CD4-positive, alpha-beta T cell treated with Interleukin-10 for 1 hour (primary cell): ENCODE measurements at places on chromosomes 16 and 17.

DNA sequence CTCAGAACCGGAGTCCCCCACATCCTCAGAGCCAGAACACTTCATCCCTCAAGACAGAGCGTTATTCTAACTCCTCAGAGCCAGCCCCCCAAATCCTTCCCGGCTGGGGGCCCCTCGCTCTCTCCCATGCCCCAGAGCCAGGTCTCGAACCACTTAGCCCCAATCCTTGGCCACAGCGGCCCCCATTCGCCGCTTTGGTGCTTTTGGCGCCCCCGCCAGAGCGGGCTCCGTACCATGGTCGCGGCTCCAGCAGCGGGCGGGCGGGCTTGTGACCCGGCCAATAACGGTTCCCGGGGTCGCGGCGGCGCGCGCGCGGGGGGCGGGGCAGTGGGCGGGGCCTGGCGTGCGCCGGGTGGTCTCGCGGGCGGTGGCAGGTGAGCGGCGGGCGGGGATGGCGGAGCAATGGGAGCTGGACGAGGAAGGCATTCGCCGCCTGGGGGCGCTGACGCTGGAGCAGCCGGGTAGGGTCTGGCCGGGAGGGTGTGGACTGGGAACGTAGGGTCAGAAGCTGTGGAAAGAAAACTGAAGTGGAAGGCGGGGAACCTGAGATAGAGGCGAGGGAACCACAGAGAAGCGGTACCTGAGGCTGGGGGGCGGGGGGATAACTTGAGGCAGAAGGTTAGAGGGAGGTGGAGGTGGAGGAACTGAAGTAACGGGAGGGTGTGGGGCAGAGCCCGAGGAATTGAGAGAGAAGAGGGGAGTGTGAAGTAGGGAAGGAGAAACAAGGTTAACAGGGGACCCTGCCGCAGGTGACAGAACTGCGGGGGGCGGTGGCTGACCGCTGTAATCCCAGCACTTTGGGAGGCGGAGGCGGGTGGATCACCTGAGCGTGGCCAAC, at the start of the genes KCTD19 and LRRC36:
Gene KCTD19, minus strand, starts transcription at position 270 of the 838 bp plus-strand sequence. Its CDS starts 34 bp downstream, at position 236.
Gene LRRC36, plus strand, starts transcription at position 344 of the 838 bp plus-strand sequence. Its CDS starts 48 bp downstream, at position 392.
- peak; percentile 65 for DNase-seq

DNA sequence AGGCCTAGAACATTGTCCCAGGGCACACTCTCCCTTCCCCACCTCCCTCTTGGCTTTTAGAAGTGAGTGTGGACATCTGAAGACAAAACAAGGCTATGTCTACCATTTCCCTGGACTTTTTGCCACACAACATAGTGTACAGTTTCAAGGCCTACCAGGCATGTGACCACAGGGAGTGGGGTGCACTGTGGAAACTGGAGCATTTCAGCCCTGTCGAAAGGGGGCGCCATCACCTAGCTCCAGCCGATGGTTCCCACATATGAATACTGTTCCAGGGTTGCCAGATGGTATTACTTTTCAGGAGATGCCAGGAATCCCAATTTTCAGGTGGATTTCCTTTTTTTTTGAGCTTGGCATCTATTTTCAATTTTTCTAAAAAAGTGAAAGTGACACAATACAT, 140.7 kb downstream of the KATNIP start:
- peak; percentile 5 for DNase-seq

DNA sequence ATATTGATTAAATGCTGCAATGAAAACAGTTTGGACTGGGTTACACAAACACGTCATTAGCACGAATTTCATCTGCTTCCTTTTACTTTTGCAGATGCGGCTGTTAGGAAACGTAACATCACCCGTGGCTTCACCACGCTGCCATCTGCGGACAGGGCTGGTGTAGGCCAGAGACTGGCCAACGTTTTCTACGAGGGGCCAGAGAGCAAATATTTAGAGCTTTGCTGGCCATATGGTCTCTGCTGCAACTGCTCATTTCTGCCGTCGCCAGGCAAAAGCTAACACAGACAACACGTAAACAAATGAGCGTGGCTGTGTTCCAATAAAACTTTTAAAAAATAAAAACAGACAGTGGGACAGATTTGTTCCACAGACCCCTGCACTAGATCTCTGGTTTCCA, 96.6 kb downstream of the ENGASE start:
- DNase-seq: no peak

- DNase-seq: no peak
Observed at GRCh38 chr17:1031711-1032110, 34.8 kb downstream of the TIMM22 start.

- DNase-seq: no peak
Observed at GRCh38 chr17:19644493-19645210, 3.9 kb upstream of the ALDH3A2 start.

DNA sequence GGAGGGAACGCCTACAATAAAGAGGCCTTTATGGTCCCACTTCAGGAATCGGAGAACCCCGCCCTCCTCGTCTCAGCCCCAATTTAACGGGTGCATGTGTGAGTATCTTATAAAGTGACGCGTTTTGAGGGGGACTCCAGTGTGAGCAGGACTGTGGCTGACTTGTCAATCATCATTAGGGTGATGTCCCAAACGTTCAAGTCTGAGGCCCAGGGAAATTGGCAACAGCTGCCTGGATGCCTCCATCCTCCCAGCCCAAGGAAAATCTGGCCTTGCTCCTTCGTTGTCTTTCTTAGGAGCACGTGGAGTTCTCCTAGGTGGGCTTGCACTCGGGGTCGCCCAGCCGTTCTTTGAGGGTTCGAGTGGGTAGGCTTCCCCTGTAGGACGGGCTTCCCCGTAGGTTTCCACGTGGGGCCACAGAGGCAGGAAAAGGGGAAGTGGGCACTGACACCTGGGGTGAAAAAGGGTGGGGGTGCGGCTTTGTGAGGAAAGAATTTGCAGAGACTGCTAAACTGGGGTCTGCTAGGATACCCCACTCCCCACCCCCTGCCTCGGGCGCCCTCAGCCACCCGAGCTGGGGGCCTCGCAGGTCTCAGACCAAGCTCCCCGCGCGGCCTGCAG, 561 bp upstream of the HERPUD1 start:
- no peak for DNase-seq

- DNase-seq: no peak
Observed at GRCh38 chr17:75721463-75722011, 278 bp downstream of the ITGB4 start.

DNA sequence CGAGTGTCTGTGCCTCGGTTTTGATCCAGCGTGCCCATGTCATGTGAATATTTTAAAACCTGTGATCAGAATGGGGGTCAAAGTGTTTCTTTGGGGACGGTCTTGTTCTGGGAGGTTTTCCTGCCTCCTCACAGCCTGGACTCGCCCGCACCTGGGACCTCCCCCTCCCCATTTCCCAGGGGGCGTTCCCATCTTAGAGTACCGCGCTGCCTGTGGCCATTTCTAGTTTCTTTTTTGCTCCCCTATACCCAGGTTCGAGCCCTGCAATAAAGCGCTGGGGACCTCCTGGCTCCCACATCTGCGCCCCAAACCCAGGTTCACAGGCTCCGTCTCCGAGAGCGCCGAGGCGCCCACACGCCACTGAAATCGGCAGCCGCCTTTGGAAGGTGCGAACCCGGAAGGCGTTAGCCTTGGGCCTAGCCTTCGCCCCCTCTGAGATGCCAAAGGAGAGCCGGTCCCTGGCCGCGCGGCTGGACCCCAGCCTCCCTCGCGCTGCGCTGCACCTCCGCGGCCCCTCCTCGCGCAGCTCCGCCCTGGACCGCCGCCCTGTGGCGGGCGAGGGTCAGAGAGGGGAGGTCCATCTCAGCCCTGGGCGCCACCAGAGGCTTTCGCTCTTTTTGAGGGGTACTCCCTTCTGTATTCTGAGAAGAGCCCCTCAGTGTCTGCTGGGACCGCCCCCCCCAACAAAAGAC, 1.7 kb downstream of the KCNJ12 start:
- no peak for DNase-seq

- no peak for DNase-seq
Observed at GRCh38 chr17:69357701-69358100, 30.8 kb upstream of the ABCA5 start.

- no peak for DNase-seq
Observed at GRCh38 chr17:4332296-4332970, 34.0 kb downstream of the UBE2G1 start.

GRCh38 chr17:48231995-48232959, 124.7 kb downstream of the SNX11 start:
- DNase-seq: no peak

- peak; percentile 60 for DNase-seq
Observed at GRCh38 chr17:17819561-17819995, 17.2 kb downstream of the SREBF1 start.

DNA sequence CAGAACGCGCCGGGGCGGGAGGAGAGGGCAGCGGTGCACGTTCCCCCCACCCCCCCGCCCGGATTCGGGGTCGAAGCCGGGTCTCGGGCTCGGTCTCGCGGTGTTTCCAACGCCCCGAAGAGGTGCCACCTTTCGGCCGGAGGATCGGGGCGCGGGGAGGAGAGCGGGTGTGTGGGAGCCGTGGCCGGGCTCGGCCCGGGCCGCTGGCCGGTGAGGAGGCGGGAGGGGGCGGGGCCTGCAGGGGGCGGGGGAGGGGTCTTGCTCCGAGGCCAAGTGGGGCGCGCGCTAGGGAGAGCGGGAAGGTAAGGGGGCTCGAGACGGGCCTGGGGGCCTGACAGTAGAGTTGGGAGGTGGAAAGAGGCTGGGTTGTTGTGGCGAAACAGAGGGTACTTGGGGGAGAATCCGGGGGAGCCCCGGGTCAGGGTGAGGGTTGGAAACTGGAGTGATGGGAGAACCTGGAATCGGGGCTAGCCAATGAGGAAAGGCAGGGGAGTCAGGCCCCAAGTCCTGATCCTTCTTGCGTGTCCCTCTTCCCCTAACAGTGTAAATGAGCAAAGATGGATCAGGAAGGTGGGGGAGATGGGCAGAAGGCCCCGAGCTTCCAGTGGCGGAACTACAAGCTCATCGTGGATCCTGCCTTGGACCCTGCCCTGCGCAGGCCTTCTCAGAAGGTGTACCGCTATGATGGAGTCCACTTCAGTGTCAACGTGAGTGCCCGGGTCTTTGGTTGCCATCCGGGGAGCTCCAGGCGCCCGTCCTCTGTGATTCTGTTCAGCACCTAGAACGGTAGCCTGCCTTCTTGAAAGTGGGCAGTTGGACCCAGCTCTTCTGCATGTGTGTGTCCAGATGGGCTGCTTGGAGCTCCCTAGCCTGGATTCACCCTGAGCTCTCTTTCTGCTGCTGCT, 873 bp downstream of the SETD1A start:
- DNase-seq: no peak

GRCh38 chr17:347309-347899, 5.2 kb downstream of the RPH3AL start:
- no peak for DNase-seq

GRCh38 chr17:78418326-78419026, 40.0 kb downstream of the PGS1 start:
- no peak for DNase-seq

DNA sequence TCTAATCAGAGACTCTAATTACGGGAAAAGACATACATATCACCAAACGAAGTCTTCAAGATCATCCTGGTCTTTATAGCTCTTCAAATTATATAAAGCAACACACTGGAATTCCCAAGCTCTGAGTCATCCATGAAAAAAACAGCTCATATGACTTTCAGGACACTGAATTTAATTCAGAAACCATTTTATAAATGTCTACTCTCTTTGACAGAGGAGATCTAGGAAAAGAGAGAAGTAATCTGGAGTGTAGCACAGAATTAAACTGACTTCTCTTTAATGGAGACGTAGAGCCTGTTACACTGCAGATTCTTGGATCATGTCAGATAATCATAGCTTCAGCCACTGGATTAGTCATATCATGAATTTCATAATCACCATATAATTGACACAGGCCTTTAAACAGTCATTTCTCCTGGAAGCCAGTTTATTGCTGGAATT, 86.8 kb upstream of the WSB1 start:
- no peak for DNase-seq

DNA sequence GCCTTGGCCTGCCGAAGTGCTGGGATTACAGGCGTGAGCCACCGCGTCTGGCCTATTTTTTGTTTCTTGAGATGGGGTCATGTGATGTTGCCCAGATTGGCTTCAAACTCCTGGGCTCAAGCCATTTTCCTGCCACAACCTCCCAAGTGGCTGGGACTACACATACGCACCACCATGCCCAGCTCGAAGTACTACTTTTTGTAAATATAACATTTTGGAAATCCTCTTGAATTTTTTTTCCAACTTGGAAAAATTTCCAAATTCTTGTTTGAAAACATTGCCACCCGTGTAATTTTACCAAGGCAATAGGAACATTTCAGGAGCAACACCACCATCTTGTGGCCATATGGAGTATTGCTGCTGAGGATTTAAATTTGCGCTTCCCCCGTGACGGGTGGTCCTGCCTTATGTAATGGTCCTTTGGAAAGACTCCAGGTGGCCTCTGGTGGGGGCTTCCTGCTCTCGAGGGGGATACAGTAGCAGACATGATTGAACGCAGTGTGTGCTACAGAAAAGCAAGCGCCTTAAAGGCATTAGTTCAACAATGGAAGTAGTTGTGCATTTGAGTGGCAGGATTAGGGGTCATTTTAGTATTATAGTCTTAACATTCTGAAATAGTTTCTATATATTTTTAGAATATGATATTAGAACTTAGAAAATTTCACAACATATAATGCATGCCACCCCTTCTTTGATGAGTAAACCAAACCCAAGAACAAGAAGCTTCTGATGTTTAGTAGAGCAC, 8.0 kb downstream of the FLYWCH1 start:
- DNase-seq: peak; percentile 77

DNA sequence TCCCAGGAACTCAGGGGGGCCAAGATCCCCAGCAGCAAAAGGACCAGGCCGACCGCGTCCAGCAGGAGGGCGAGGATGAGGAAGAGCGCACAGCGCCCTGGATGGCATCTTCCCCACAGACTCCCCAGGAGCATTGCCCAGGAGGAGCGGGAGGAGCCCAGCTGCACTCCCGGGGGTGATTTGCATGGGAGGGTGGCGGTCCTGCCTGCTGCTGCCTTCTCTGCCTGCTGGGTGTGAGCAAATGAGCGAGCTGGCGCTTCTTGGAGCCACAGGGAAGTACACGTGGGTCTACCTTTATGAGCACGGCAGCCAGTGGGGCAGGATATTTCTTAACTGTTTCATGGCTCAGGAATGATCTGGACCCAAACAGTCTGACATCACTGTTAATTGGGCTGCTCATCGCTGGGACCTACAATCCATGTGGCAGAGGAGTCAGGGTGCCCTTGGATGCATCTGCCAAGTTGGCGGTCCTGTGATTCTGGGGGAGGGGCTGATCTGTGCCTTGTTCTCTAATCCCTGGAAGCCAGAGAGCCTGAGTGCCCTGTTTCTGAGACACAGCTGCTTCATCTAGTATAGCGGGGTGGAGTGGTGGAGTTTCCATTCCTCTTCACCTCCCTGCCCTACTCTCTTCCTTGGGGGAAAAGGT, at the start of gene TMEM238L:
Gene TMEM238L, minus strand, starts transcription at position 270 of the 646 bp plus-strand sequence. Its CDS starts 136 bp downstream, at position 134.
- DNase-seq: no peak
